ENCODE measurements at places on chromosomes 13 and 19.
A peak's percentile ranks its signal among the peaks of the same experiment; 100 is the strongest.

GRCh38 chr19:18000915-18001776 is 6.8 kb upstream of the ARRDC2 start:
- peak; percentile 87 for DNase-seq

- DNase-seq, result no peak
Observed at GRCh38 chr13:65642996-65643395, 1587.1 kb downstream of the PCDH9 start.

GRCh38 chr19:3007975-3008374 is 21.1 kb downstream of the TLE2 start:
- no peak for DNase-seq

DNA sequence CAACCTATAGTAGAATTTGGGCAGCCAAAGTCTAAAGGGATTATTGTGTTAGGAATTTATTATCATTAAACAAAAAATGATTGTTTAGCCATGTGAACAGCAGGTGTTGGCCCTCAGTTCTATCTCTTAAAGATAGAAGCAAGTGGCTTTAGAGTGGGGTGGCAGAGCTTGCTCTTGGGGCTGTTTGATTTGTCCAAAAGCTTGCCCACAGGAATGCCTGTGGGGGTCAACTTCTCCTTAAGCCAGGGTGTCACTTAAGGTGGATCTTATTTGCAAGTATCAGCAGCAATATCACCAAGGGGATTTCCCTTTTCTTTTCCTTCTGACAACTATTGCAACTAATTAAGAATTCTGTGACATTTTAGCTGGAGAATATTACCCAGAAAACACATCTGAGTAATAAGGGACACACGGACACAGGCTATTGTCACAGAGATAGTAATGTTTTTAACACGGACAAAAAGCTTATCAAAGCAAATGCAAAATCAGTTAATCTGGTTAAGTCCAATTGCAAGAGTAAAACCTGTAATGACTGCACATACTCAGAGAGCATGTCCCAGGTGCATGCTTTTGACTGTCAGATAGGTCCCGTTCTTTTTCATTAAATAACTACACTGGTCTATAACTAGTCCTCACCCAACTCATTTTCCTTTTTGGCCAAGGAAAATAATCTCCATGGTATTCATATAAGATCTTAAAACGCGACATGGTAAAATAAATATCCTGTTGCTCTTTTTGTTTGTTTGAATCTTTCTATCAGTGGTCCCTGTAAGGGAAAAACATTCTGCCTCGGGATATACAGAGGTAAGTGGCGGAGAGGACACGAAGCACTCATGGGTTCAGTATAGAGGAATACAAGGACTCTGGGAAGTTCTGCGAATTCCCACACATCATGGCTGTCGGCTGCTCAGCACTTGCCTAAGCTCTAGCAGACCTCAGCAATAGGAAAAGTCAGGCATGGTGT is 172.1 kb upstream of the RFC3 start:
- DNase-seq, result no peak

GRCh38 chr13:93867481-93867880 is 612.0 kb downstream of the DCT start:
- no peak for DNase-seq

DNA sequence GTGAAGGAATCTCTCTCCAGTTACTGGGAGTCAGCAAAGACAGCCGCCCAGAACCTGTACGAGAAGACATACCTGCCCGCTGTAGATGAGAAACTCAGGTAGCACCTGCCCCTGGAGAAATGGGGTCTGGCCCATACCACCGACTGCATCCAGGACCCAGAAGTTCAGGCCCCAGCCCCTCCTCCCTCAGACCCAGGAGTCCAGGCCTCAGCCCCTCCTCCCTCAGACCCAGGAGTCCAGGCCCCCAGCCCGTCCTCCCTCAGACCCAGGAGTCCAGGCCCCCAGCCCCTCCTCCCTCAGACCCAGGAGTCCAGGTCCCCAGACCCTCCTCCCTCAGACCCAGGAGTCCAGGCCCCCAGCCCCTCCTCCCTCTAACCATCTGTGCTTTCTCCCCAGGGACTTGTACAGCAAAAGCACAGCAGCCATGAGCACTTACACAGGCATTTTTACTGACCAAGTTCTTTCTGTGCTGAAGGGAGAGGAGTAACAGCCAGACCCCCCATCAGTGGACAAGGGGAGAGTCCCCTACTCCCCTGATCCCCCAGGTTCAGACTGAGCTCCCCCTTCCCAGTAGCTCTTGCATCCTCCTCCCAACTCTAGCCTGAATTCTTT is 3.0 kb downstream of the APOC2 start:
- peak; percentile 4 for DNase-seq

GRCh38 chr19:6352381-6353165 is 8.8 kb upstream of the CLPP start:
- DNase-seq, result no peak

DNA sequence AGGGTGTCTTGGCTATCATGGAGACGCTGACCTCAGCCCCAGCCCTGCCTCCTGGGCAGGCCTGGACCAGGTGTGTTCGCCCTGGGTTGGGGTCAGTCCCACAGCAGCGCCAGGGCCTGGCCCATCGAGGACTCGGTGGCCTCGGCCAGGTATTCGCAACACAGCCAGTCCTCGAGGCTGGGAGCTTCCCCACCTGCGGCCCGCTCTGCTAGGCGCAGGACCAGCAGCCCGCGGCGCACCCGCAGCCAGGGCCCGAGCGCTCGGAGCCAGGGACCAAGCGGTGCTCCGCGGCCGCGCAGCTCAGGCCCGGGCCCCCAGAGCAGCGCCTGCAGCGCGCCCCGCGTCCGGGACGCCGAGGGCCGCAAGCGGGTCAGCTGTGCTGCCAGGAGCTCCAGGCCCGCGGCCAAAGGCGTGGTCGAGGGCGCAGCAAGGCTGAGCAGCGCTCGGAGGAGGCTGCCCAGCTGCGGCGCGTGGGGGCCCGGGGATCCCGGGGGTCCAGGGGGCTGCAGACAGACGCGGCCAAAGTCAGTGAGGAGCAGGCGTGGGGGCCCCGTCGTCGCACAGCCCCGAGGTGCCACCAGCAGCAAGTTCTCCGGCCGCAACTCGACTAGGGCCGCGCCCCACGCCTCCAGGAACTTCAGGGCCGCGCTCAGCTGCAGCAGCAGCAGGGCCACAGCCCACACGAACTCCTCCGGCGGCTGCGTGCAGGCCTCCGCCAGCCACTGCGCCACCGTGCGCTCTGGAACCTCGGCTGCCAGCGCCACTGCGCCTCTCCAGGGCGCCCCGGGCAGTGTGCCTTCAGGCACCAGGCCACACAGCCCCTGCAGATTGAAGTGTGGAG is 6.2 kb downstream of the PEAK3 start:
- DNase-seq, result no peak

DNA sequence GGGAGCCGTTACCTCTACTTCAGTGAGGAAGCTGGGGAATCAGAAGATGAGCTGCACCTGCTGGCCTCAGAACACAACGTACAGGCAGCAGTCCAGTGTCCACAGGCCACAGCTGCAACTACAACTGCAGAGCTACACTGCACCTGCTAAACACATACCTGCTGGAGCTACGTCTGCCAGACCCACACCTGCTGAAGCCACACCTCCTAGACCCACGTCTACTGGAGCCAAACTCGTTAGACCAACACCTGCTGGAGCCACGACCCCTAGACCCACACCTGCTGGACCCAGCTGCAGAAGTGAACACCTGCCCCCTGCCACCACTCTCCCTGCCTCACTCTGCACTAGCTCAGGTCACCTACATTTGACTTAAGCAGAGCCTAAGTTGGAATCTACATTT is 169.9 kb downstream of the USP12 start:
- DNase-seq, result no peak

- no peak for DNase-seq
Observed at GRCh38 chr13:110416131-110417025, 109.3 kb downstream of the COL4A2 start.

DNA sequence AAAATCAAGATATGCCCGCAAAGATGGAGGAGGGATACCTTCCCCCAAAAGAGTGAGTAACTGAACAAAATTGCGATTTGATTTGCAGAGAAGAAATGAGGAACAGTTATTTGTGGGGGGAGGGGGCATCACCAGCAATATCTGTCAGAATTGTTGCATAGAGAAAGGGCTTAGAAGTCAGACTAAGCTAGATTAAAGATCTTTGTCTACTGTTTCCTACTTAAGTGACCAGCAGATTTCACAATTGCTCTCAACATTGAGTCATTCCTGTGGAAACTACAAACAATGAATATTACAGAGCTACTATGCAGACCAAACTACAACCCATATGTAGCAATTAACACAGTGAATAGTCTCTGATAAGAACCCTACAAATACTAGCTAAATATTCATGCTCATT is 27.4 kb downstream of the FPR3 start:
- DNase-seq, result no peak

- DNase-seq, result no peak
Observed at GRCh38 chr19:3765121-3765520, 2.6 kb downstream of the MRPL54 start.

DNA sequence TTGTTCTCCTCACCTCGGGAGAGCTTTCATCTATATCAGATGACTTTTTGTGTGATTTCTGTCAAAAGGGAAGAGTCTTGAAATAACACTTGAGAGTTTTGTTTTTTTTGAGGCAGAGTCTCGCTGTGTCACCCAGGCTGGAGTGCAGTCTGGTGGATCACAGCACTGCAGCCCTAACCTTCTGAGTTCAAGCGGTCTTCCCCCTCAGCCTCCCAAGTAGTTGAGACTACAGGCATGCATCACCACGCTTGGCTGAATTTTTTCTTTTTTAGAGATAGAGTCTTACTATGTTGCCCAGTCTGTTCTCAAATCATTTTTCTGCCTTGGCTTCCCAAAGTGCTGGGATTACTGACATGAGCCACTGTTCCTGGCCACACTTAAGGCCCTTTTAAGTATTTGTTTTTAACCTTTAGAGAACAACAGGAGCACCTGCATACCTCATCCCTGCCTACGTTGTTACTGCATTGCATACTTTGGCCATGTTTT is 11.4 kb downstream of the NDFIP2 start:
- DNase-seq, result no peak

Data from NCI-H446 (cell line).